ENCODE measurements at places on chromosomes 3 and 15. TPM values are rescaled to one million over a fixed set of nuclear protein-coding genes. Genes with fewer than 3 reads are reported as not detected.

IVD gene
- total RNA-seq: 37.1 TPM

GLDN gene
- total RNA-seq: 5.3 TPM

AP3B2 gene
- 65.0 TPM for total RNA-seq

SELENOT gene
- total RNA-seq: 144 TPM

TRPM1 gene
- total RNA-seq: not detected

UTS2B gene
- total RNA-seq: not detected

P2RY13 gene
- total RNA-seq: 3.5 TPM

EIF5A2 gene
- total RNA-seq: 8.1 TPM

GPX1 gene
- total RNA-seq: 79.1 TPM

SEMA5B gene
- total RNA-seq: 17.8 TPM

CELF6 gene
- total RNA-seq: 19.8 TPM

GOLGA8S gene
- total RNA-seq: 0.23 TPM

LTK gene
- 0.23 TPM for total RNA-seq

ACOX2 gene
- total RNA-seq: 5.1 TPM

CLDN18 gene
- not detected for total RNA-seq

VIPR1 gene
- total RNA-seq: 0.46 TPM

CRABP1 gene
- total RNA-seq: 37.6 TPM

CNTN4 gene
- total RNA-seq: 96.0 TPM

SGO1 gene
- 3.5 TPM for total RNA-seq

SOX2 gene
- 188 TPM for total RNA-seq

CHRNA3 gene
- 4.8 TPM for total RNA-seq

GCSAM gene
- total RNA-seq: not detected

B3GNT5 gene
- total RNA-seq: 22.6 TPM
